ENCODE measurements at places on chromosomes 2 and 18.

DNA sequence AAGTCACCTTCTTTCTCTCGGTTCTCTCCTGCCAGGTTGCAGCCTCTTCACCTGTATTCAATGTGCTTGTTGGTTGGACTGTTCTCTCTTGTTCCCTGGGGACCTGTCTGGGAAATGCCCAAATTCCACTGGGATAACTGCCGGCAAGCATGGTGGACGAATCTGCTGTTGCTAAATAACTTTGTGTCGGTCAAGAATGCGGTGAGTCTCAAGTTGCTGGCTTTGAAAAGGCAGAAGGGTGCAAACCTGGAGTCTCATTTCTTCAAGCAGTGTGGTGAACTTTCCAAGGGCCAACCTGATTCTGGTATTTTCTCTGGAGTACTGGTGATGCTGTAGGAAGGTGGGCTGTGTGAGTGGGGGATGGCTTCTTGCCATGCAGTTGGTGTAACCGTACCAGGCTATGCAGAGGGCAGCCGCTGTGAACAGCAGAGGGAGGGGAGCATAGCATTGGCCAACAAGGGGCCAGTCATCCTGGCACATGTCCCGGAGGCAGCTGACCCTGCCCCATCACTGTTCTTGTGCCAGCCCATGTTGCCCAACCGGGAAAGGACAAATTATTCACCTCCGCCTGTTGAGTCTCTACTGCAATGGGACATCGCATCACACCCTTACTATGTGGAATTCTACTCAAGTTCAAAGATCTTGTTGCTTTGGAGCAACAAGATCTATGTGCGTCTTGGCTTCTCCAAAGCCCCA is 88.1 kb upstream of the SEC11C start:
- DNase-seq = no peak

- no peak for DNase-seq
Observed at GRCh38 chr2:111017034-111017622, 103.6 kb upstream of the BCL2L11 start.

- DNase-seq = no peak
Observed at GRCh38 chr2:222064286-222064685, 234.5 kb downstream of the PAX3 start.

DNA sequence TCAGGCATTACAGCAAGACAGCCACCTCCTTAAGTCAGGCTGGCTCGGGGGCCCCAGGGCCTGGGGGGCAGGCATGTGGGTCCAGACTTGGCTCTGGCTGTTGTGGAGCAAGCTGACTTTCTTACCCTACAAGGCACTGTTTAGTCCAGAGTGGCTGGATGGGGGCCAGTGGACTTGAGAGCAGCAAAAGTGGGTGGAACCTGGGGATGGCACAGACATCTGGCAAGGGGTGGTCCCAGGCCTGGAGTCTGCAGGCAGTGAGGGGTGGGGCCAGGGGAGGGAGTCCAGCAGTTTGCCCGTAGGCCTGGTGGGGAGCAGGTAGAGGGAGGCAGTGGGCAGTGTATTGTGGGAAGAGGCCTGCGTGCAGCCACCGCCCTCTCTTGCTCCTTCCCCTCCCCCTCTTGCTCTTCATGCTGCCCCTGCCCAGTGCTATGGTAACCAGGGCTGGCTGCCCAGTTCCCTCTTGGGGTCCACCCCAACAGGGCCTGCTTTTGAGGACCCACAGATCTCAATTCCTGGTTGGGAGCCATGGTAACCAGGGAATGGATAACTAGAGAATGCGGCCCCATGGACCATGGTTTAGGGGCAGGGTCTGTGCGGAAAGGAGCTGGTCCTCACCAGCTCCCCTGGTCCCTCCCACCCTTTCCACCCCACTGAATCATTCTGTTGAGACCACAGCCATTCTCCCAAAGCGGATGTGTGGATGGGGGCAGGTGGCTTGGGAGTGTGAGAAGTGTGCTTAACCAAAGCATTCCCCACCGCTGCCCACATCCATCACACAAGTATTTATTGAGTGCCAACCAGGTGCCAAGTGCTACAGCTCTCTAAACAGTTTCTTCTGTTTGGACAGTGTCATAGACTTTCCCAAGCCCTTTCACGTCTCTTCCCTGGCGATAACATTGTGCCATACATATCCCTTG is 19.3 kb downstream of the SPEG start:
- no peak for DNase-seq

- no peak for DNase-seq
Observed at GRCh38 chr18:11925800-11926481, 17.8 kb upstream of the MPPE1 start.

GRCh38 chr2:98118161-98118560 is 31.2 kb downstream of the VWA3B start:
- no peak for DNase-seq

DNA sequence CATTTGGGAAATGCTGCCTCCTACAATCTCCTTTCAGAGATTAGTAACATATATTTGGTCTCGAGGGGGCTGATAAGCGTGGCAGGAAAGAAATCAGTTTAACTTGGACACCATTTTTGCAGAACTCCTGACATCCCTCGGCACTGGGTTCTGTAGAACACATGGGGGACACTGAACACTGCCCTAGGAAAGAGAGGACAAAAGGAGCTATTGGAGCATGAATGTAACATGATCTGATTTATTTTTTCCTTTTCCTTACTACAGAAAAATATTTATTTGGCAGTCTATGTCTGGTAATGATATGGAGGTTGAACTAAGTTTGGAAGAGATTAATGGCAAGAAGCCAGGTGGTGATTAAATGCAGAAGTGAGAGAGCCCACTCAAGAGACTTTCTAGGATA is 153.8 kb downstream of the AFF3 start:
- DNase-seq = no peak

- DNase-seq = no peak
Observed at GRCh38 chr18:40046596-40046995, 1908.4 kb upstream of the PIK3C3 start.

DNA sequence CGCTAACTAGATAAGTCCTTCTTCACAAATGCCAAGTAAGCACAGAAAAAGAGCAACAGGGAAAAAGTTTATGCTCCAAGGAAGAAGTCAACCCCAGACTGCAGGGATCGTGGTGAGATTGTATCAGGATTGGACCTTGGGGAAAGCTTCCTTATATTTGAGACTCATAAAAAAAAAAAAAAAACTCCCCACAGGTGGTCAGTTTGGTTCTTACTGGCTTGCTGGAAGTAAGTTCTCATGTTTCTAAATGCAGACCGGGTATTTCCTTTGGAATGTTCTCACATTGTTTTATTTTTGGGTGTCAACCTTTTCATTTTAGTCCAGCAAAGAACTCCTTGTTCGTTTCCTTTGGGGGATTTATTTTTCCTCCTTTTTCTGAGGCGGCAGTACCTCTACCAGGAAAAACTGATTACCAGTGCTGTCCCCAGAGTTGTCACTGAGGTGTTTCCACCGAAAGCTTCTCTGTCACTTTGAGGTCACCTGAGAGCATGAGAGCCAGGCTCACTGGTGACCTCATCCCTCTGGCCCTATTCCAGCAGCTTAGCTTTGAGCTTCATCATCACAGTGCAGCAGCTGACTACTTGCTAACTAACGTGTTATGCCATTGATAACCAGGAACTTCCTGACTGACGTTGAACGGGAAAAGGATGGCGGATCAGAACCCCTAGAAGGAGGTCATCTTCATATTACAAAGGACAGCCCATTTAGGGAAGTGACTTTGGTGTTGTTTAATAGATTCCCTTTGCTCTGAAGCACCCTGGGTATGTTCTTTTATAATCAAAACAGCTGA is 16.8 kb upstream of the ATP8B1 start:
- DNase-seq = no peak

DNA sequence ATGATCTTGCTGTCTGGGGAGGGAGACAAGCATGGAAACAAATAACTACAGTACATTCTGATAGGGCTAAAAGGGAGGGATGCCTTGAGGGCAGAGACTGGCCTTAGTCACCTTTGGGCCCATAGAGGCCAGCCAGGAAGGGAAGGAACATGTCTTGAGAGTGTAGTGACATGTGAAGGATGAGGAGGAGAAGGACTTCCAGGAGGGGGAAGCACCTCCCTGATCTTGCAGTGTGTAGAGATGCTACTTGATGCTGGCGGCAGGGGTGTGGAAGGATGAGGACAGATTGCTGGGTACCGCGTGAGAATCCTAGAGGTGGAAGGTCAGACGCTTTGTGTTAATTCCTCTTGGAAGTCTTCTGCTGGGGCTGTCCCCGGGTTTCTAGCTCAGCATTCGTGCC is 13.1 kb downstream of the TET3 start:
- DNase-seq = no peak

DNA sequence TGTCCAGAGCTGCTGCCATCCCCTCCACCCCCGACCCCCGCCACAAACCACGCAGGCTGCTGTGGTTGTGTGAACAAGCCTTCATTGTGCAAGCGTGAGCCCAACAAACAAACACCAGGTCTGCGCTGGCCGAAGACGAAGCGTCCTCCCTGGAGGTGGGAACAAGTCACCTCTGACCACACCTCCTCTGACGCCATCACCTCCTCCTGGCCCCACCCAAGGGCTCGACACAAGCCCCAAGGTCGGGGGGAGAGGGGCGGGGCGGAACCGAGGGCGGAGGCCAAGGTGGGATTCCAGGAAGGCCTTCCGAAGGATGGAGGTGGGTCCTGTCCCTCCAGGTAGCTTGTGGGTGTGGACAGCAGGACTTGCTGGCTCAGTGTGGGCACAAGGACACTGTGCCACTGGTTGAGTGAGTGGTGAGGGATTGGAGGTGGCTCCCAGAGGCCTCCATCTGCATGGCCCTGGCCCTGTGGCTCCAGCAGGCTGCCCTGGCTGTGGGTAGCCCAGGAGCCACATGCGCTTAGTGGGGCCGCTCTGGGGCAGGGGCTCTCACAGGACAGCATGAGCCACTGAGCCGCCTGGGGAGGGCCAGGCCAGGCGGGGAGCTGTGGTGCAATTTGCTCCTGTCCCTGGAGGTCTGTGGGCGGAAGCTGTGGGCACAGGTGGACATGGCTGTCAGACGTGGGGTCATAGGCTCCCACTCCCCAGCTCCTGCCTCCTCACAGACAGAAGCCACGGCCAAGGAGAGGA is 7.4 kb upstream of the GPR17 start:
- no peak for DNase-seq

DNA sequence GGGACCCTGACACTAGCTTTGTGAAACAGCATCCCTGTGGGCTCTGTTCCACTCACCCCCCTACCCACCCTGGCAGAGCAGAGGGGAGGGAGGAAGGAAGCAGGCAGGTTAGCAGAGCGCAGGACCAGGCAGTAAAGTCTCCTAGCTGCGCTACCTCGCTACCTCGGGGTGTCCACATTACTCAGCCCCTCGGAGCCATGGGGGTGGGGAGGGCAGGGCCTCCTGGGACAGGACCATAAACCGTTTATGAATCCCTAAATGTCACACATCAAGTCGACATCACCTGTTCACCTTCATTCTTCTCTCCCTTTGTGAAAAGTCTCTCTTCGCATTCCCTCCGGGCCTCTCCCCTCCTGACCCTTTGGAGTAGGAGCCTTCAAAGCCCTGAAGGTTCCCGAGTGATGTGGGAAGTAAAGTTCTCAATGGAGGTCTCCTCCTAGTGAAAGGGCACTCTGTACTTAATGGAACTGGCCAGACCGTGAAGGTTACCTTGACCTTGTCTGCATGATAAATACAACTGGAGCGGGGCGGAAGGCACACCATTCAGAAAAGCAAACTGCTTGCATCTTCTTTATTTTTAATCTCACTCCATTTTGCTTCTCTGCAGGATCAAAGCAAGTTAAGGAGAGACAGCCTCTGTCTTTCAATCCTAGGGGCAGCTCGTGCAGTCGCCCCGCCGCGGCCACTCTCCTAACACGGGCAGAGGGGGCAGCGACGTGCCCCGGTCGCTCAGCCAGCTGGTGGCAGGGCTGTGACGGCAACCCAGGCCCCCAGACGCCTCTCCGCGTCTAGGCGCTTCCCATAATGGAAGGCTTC is 23.7 kb upstream of the SMAD7 start:
- no peak for DNase-seq

DNA sequence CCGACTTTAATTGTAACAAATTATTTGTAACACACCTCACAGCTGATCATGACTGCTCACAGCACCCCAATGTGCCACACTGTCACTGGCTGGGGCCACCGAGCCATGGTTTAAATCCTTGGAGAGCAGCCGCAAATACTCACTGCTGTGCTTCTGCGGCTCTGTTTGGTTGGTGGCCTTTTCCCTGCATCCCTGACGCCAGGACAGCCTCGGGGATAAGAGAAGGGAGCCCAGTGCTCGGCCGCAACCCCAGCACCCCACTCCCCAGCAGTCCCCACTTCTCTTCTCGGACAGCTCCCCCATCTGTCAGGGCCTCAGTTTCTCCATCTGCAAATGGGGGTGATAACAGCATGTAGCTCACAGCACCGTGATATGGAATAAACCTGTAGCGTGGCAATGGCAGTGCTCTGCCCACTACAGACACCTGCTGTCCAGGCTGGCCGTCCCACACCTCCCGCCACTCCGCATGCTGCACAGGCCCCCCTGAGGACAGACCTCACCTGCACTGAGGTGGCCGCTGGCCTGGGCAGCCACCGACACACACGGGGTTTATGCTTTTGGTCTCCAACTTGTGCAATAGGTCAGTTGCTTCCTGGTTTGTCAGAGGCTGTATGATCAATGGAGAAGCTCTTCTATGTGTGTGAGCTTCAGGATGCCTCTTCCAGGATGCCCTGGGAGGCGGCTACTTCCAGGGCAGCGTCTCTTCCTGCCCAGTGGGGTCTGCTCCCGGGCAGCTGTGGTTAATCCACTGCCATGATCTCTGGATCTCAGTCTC is 87.1 kb downstream of the NDUFA10 start:
- DNase-seq = no peak

DNA sequence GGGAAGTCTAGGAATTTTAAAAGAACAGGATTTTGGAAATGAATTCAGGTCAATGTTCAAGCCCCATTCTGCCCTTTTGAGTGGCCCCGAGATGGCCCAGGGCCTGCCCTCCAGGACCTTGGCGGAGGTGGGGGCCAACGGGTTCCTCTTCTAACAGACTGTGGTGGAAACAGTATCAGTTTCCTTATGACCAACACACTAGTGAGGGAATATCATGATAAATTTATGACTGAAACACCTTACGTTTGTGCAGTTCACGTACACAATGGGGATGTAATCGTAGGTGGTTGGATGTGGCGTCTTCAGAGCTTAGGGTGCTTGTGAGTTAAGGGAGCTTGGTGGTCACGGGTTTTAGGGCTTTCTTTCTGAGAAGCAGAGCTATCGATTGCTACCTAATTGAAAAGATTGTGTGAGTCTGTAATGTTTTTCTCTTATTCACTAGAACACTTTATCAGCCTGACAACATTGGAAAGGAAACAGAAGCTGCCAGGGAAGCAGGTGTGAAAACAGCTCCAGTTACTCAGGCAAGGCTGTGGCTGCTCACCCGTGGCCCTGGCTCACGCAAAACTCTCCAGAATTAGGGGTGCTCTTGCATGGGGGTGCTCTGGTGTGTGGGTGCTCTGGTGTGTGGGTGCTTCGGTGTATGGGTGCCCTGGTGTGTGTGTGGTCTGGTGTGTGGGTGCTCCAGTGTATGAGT is 165.3 kb downstream of the SNTG2 start:
- no peak for DNase-seq

All from T-helper 9 cell (primary cell).